ENCODE measurements at places on chromosomes 4 and X.
A peak's percentile ranks its signal among the peaks of the same experiment; 100 is the strongest.

GRCh38 chr4:82415922-82416365, 14.3 kb downstream of the HNRNPDL start:
- DNase-seq: no peak

- no peak for DNase-seq
Observed at GRCh38 chr4:167339781-167340180, 105.5 kb upstream of the SPOCK3 start.

DNA sequence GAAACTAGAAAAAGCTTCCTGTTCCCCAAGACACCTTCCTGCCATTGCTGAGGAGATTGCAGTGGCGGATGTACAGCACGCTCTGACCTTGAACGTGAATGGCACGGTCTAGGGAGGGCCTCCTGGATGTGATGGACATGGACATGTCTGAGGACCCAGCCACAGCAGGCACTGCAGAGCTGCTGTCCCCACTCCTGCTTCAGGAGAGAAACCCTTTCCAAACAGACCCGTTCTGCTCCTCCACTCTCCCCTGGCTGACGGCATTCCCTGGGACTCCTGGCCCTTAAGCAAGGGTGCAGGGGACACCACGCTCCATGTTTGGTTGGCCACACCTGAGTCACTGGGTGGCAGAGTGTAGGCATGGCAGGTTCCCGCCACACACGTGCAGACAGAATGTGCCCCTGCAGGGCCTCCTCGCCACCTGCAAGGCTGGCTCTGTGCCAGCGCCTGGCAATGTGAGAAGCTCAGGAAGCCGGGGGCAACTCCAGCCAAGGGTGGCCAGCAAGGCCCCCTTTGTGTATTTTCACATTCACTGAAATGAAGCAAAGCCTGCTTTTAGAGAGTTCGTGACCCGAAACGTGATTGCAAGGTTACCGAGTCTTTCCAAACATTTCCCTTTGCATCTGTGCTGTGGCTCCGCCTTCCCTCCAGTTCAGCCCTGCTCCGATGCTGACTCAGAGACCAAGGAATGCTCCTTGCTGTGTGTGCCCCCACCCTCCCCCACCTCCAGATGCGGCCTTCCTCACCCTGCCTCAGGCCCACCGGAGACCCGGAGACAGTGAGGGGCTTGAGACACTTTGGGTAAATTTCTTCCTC, 46.1 kb downstream of the HTRA3 start:
- no peak for DNase-seq

- no peak for DNase-seq
Observed at GRCh38 chr4:178664621-178665020, 1222.4 kb upstream of the AGA start.

DNA sequence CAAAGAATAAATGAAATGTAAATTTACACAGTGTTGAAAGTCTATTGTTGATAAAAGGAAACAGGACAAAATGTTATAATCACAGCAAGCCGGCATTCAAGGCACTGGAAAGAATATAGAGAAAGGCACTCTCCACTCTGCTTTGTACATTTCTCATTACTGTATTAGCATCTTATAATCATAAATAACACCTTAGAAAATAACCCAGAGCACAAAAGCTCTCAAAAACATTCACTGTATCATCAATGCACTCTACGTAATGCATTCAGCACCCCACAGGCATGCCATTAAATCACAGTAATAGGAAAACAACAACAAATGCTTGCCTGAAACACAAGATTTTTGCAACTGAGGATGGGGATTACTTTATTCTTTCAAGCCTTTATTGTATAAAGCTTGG, 75.3 kb upstream of the TRPC3 start:
- DNase-seq: no peak

DNA sequence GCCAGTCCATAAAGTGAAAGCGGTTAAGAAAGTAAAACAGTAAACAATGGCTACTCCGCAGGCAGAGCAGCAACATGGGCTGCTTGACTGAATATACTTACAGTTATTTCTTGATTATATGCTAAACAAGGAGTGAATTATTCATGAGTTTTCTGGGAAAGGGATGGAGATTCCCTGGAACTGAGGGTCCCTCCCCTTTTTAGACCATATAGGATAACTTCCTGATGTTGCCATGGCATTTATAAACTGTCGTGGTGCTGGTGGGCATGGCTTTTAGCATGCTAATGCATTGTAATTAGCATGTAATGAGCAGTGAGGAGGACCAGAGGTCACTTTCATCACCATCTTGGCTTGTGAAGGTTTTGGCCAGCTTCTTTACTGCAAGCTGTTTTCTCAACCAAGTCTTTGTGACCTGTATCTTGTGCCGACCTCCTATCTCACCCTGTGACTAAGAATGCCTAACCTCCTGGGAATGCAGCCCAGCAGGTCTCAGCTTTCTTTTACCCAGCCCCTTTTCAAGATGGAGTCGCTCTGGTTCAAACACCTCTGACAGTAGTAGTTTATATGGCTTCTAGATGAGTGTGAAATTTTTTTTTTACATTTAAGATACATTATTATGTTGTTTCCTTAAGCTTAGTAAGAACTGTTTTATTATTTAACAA, 514.8 kb upstream of the TENM3 start:
- DNase-seq: no peak

DNA sequence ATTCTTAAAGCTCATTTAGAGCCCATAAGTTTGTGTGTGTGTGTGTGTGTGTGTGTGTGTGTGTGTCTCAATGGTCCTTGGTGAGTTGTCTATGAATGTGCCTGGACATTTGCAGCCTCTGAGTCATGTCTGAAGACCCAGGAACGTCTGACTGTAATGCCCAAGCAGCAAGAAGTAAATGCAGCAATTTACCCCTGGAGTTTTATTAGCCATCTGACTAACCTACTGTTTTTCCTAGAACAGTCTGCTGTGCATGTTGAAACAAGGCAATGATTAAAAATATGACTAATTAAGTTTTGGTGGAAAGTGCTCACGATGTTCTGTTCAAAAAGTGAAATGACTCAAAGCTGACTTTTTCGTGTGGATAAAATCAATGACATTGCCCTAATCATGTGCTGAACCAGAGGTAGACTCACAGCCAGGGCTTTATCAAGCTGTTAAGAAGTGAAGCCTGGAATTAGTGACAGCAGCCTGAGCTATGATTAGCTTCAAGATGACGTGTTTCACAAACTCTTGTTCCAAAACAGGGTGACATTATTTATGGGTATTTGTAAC, 201.6 kb downstream of the CPE start:
- DNase-seq: no peak

GRCh38 chrX:132433001-132433400, 55.8 kb downstream of the MBNL3 start:
- DNase-seq: no peak

- DNase-seq: no peak
Observed at GRCh38 chrX:9581771-9582385, 117.0 kb downstream of the TBL1X start.

DNA sequence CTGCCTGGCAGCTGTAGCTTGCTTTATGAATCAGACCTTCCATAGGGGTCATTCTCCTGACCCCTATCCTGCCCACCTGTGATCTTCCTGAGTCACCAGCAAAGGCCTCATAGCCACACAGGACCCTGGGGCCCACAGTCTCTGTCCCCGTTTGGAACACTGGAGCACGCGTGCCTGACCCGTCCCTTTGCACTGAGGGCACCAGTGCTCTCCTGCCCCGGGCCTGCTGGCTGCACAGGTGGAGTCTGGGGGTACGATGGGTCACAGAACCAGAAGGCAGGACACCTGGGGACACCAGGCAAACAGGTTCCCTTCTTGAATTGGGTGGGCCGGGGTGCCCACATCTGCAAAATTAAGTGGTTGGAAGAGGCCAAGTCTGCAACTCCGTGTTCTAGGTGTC, 97.2 kb downstream of the CPZ start:
- DNase-seq: no peak

DNA sequence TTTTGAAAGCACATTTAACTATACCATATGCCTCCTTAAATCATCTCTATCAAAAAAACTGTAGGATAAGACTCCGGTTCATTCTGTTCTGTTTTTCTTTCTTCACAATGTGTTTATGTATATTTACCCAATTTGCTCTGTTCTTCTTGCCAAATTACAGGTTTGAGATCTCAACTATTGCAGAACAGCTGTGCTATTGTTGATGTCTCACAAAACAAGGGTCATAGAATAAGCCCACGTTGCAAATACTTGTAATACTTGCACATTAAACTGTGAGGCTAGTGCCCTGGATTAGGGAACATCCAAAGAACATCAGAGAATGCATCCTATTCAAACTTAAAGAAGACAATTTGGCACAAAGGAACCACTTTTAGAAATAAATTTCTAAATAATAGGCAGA, 45.4 kb downstream of the ANTXR2 start:
- no peak for DNase-seq

DNA sequence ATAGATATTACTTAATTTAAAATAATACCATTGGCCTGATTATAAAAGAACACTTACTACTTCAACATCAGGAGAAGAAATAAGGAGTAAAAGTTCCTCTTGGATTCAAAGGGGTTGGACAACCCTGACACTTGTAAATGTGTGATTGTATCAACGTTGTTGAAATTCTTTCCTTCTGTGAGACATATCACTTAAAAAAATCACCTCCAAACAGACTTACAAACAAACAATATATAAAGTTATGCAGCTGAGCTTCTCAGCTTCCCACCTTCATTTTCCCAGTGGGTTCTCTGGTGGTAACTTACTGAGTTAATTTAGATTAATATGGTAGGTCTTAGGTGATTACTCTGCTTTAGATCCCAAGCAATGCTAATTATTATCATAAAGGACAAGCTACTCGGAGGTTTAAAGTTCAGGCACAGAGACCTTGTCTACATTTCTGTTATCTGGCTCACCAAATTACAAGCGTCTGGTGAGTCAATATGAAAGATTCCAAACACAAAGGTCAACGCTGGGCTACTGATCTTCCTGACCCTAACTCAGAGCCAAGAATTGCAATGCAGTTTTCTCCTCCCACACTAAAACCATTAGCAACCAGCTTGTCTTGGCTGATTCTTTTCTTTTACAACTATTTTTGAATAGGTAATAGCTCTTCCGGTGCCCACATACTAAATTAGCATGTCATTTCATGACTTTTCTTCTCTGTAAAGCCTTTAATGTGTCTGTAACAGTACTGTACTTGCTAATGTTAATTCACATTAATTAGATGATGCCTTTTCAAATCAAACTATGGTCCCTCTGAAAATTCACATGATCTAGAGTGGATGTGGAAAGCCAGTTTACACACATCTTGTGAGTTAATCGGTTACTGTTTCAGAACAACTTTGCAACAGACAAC, 157.6 kb downstream of the RASL11B start:
- no peak for DNase-seq

GRCh38 chr4:145808021-145808650, 128.2 kb downstream of the C4orf51 start:
- no peak for DNase-seq

- no peak for DNase-seq
Observed at GRCh38 chr4:18100657-18101056, 79.1 kb upstream of the LCORL start.

DNA sequence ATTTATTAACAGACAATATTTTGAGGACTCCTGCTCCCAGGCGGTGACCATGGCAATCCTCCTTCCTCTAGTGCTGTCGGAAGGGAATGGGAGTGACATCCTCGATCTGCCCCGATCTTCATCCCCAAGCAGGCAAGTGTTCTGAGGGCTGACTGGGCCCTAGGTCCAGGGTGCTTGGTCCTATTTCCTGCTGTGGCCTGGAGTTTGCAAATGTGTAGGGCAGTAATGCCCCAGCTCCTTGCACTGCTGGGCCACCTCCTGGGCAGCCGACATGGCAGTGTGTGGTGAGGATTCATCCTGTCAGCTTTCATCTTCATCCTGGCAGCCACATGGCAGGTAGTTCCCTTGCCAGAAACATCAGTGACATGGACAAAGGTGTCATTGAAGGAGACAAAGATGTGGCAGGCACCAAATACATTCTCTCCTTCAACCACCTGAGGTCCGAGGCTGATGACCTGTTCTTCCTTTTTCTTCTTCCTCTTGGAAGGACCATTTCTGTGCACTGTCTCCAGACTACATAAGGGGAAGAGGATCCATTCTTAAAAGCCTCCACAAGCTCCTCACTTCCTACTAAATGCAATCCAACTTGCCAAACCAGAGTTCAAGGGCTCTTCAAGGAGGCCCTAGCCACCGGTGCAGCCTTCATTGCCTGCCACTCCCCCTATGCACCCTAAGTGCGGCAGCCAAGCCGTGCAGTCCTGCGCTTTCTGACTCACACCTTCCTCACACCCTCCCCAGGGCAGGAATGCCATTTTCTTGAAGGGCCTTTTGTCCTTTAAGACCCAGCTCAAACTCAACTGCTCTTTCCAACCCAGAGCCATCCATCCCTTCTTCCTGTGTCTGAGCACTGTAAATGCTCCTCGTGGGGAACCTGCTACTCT, 65.7 kb downstream of the TMEM154 start:
- DNase-seq: no peak

- DNase-seq: peak; percentile 31
Observed at GRCh38 chr4:113682730-113683537, 78.6 kb downstream of the CAMK2D start.

GRCh38 chr4:75169427-75169826, 236.5 kb downstream of the PARM1 start:
- no peak for DNase-seq

DNA sequence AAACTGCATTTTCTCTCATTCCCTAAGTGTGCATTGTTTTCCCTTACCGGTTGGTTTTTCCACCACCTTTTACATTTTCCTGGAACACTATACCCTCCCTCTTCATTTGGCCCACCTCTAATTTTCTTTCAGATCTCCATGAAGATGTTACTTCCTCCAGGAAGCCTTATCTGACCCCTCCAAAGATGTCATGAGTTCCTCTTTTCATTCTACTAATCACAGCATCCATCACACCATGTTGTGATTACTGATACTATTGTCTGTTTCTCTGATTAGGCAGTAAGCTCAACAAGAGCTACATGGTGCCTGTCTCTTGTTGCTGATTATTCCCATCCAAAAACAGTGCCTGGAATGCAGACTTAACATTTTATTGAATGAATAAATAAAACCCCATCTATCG, 2.9 kb upstream of the AFP start:
- no peak for DNase-seq

DNA sequence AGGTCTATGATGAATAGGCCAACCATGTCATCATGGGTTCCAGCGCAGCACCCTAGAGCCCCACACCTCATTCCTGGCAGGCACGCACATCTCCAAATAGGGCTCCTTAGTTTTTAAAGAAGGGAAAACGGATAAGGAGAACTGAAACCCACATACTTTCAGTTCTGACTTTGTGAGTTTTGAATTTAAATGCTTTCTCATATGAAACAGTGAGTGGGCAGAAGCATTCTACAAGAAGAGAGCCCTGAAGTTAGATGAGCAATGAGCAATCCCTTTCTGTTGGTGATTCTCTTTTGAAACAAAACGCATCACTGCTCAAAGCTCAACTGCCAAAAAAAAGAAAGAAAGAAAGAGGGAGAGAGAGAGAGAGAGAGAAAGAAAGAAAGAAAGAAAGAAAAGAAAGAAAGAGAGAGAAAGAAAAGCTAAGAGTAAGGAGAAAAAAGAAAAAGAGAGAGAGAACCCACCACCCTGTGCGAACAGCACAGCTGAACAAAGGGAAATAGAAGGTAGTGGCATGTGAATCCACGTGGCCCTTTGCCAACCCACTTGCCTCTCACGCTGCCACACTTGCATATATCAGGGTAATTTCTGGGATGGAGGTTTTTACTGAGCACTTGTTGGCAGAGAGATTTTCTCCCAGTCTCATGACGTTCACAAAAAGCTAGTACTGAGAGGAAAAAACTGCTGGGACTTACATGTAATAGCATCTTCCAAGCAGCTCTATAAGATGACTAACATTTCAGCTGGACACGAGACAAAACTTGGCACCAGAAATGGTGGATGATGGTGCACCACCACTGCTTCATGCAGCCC, 31.0 kb downstream of the TMSB4X start:
- no peak for DNase-seq

- DNase-seq: no peak
Observed at GRCh38 chrX:9757366-9757765, 8.3 kb downstream of the GPR143 start.

GRCh38 chrX:14777525-14777924, 95.3 kb downstream of the FANCB start:
- DNase-seq: no peak

Measured in stimulated activated CD8-positive, alpha-beta memory T cell treated with anti-CD3 and anti-CD28 coated beads, Interleukin-7, amount 100 ng/mL, for 1 hour (primary cell).